NCI-H187 treated with DMSO at 0.1 percent for 48 hours (cell line): ENCODE measurements at places on chromosomes 13 and 19.

- no peak for DNase-seq
Measured at GRCh38 chr19:41249707-41250423, 14.3 kb upstream of the HNRNPUL1 start.

DNA sequence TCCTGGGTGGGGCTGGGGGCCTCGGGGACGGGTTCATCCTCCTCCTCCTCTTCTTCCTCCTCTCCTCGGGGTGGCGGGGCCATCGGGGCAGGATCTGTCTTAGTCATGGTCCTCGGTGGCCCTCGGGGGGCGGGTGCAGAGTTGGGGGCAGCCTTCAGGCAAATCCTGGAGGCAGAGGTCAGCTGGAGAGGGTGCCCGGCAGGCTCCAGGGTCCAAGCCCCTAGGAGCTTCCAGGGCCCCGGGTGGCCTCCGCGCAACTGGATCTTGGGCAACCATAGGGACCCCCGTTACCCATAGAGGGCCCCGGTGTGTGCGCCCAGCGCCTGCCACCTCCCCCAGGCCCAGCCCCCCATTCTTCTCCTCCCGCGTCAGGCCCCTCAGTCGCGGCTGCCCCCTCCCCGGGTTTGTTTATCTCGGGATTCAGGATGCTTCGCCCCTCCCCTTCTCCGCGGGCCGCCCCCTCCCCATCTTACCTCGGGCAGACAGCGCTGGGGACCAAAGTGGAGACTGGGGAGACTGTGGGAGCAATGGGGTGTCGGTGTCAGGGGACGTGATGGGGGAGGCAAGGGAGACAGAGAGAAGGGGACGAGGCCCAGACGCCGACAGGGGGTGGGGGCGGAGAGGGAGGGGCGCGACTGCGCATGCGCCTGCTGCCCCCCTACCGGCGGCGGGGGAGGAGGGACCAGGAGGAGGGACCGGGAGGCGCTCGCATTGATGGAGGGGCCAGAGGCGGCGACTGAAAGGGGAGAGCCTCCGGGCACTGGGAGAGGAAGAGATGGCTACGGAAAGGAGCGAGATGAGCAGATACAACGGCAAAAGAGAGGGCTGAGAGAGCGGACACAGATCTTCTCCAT, at the start of gene CLIP3:
Gene CLIP3, minus strand, starts transcription at position 623 of the 854 bp plus-strand sequence. Its CDS starts 516 bp downstream, at position 107.
- DNase-seq: no peak

DNA sequence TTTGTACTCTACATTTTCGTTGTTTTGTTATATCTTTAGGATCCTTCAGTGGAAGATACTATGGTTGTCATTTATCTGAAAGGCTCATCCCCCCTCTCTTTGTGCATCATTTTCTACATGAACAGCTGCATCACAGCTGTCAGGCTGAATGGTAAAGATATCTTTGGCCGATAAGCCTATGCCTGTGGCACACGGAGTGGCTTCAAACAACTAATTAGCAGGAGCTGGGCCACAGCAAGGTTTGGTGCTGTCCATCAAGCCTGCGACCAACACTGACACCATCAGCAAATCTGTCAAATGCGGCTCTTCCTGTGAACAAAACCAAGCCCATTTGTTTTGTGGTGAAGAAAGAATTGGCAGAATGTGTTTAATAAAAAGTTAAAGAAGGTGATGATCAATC, 334.4 kb downstream of the PCDH9 start:
- DNase-seq: no peak

- DNase-seq: no peak
Measured at GRCh38 chr13:50891206-50891605, 18.4 kb upstream of the RNASEH2B start.

GRCh38 chr19:31633014-31633413, 283.8 kb upstream of the TSHZ3 start:
- DNase-seq: no peak

- DNase-seq: no peak
Measured at GRCh38 chr13:37446503-37446902, 152.1 kb downstream of the POSTN start.

DNA sequence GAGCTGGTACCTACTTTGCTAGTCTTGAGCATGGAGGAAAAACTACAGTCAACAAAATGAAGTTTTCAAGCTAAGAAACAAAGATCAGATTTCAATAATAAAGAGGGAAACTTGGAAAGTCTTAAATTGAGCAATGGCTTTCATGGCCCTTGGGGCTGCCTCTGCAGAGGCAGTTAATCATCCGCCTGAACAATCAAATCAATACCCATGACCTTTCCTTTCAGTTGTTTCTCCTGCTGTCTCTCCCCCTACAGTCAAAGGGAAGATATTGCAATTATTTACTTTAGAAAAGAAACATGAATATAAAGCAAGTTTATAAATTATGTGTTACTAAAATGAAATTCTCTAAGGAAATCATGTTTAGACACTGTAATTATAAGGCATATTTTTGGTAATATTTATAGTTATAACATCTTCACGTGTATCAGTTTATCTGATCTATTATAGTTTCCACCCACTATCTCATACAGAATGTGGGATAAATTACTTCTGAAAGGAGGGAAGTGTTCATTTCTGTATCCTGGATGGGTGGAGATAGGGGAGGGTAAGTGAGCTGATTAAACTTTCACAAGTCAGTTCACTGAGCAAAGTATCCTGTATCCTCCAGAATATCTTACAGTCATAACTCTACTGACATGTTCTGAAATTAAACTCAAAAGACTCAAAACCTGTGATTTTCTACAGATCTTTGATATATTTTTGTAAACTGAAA, 72.4 kb upstream of the TSC22D1 start:
- no peak for DNase-seq

GRCh38 chr19:52244021-52244420, 25.4 kb upstream of the ZNF766 start:
- DNase-seq: no peak

GRCh38 chr13:100734194-100734720, 59.7 kb upstream of the TMTC4 start:
- no peak for DNase-seq

GRCh38 chr19:17069193-17069592, 6.1 kb downstream of the HAUS8 start:
- no peak for DNase-seq

DNA sequence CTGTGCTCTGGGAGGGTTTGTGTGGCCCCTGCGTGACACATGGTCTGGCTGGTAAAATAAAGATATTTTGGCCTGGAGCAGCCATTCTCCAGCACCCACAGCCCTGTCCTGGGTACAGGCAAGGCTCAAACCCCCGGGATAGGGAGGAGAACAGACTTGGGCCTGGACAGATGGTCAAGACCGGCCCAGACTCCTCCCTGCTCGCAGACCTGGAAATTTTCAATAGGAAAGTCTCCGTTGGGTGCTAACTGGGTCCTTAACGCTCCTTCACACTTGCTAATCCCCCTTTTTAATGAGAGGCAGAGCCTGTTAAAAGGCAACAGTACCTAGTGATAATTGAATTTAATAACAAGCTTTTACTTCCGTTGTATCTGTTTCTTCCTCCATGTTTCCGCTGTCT, 2.5 kb downstream of the PALM start:
- DNase-seq: no peak

- DNase-seq: no peak
Measured at GRCh38 chr19:38650911-38651584, 3.6 kb downstream of the ACTN4 start.

GRCh38 chr13:29907670-29908069, 57.3 kb upstream of the UBL3 start:
- no peak for DNase-seq

DNA sequence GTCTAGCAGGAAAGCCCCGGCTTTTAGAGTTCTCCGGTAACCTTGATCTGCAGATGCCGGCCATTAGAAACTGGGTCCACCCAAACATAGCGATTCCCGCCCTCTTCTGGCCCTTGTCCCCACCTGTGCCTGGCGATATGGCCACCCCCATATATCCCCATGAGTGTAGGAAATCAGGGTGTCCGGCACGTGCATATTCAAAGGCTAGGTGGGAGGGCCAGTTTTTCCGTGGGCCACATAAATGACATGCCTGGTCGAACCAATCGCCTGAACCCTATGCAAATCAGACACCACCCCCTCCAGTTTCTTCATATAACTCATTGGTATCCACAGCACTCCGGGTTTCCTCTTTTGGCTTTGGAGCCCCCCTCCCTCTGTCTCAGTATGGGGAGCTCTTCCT, 37.4 kb downstream of the ERICH4 start:
- no peak for DNase-seq

GRCh38 chr13:39284801-39285388, 246.6 kb downstream of the NHLRC3 start:
- DNase-seq: no peak

- DNase-seq: no peak
Measured at GRCh38 chr19:51746731-51747130, 4.9 kb downstream of the FPR1 start.

GRCh38 chr19:18473003-18473705, 35.2 kb upstream of the ISYNA1 start:
- DNase-seq: no peak

- no peak for DNase-seq
Measured at GRCh38 chr19:44811122-44811419, 2.2 kb downstream of the BCAM start.

GRCh38 chr13:24725379-24725778, 38.6 kb upstream of the RNF17 start:
- no peak for DNase-seq

DNA sequence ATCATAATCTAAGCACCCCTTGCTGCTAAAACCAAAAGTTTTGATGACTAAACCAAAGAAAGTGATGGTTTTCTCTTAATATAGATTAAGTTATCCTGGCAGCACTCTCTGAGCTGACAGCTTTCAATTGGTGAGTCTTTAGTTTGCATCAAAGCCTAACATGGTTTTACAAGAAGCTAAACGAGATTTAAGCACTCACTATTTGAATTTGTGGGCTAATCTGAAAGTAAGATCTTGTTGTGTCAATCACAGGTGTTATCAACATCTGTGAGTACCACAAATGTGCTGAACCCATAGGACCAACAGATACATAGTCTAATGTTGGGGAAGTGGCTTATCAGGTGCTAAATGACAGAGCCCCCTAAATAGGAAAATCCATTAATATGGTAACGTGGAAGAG, 223.9 kb downstream of the LHFPL6 start:
- no peak for DNase-seq

DNA sequence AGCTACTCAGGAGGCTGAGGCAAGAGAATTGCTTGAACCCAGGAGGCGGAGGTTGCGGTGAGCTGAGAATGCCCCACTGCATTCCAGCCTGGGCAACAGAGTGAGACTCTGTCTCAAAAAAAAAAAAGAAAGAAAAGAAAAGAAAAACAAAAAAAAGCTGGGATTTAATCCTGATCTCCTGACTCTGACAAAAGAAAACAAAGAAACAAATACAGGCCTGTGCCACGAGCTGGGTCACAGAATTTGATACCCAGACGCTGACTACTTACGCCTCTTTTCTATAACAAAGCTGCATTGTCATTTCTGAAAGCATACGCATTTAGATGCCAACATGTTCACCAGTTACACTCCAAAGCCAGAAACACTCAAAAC, 18.2 kb upstream of the GTF2F2 start:
- DNase-seq: no peak

DNA sequence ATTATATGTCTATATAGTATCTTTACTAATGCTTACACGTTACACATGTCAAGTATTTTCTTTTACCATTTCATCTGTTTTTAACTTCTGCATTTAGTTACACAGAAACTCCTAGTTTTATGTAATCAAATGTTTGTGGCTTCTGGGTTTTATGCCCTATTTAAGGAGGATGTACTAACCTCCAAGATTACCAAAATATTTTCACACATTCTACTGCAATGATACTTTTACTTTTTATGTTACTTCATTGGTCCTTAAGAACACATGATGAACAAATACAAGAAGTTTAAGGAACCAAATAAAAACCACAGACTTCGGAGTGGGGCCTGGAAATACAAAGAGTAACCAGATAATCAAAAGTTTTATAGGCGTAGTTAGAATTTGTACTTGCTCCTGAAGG, 37.2 kb downstream of the ZC3H13 start:
- no peak for DNase-seq

DNA sequence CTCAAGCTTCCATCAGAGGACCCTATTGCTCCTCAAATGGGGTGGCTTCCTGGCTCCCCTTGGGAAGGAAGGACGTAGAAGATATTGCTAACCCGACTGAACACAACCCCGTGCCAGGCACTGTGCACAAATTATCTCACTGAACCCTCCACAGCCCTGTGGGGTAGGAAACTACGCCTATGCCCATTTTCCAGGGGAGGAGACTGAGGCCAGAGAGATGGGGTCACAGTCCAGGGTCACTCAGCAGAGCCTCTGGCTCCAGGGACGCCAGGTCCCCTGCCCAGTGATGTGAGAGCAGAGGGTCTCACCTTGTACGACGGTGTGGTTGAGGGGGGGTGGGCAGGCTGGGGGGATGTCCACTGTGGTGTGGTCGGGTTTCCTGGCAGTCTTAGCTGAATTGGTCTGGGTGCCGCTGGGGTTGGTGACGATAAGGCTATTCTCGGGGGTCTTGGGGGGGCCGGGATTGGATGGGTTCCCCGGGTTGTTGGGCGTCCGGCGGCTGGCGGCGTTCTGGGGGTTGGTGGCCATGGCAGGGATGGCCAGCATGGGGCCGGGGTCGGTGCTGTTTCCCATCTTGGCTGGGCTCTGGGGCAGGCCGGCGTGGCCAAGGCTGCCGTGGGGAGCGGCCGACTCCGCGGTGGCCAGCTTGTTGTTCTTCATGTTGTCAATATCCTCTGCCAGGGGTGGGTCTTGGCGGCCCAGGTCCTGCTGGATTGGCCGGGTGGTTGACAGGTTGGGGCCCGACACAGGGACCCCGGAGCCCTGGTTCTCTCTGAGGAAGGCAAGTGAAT, 136.2 kb downstream of the IER2 start:
- DNase-seq: no peak

- no peak for DNase-seq
Measured at GRCh38 chr13:46720189-46720588, 76.8 kb downstream of the ESD start.

DNA sequence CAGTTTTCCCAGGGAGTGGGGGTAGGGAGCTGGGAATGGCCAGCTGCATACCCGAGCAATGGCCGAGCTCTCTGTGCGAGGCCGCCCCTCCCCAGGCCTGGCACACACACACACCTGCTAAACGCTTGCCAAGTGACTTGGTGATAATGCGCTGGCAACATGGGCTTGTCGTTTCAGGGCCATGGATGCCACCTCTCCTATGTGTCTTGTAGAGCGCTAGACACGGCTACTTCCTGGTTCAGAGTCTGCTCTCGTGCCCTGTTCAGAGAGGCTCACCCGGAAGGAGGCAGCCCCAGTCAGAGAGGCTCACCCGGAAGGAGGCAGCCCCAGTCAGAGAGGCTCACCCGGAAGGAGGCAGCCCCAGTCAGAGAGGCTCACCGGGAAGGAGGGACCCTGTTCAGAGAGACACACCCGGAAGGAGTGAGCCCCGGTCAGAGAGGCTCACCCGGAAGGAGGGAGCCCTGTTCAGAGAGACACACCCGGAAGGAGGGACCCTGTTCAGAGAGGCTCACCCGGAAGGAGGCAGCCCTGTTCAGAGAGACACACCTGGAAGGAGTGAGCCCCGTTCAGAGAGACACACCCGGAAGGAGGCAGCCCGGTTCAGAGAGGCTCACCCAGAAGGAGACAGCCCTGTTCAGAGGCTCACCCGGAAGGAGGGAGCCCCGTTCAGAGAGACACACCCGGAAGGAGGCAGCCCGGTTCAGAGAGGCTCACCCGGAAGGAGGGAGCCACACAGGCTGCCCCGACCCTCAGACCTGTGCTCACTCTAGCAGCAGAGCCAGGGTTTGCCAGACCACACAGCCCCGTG, 4.2 kb downstream of the ADPRHL1 start:
- DNase-seq: peak; percentile 83

GRCh38 chr13:72539925-72540324, 187.5 kb downstream of the MZT1 start:
- no peak for DNase-seq

- no peak for DNase-seq
Measured at GRCh38 chr19:42246143-42246921, 3.9 kb upstream of the GSK3A start.
